Activated CD4-positive, alpha-beta memory T cell treated with anti-CD3 and anti-CD28 coated beads for 36 hours (primary cell): ENCODE measurements at places on chromosomes 16 and 17.
A peak's percentile ranks its signal among the peaks of the same experiment; 100 is the strongest.

- peaks cover 90% of the 10 kb centered on the region for H3K4me1 ChIP-seq
- H3K27me3 ChIP-seq: no peaks in the 10 kb centered on the region
- H3K36me3 ChIP-seq: peaks cover 21% of the 10 kb centered on the region
- peak overlapping the region; percentile 3 for H3K27ac ChIP-seq
- peak; percentile 2 for DNase-seq
- H3K4me3 ChIP-seq: no peak overlapping the region
These were observed 203.8 kb upstream of the CHMP6 start for GRCh38 chr17:80787881-80788280.

GRCh38 chr16:61074324-61074723 lies 961.9 kb downstream of the CDH8 start:
- H3K4me3 ChIP-seq: no peak overlapping the region
- no peak for DNase-seq
- H3K4me1 ChIP-seq: no peaks in the 10 kb centered on the region
- H3K27me3 ChIP-seq: no peaks in the 10 kb centered on the region
- no peaks in the 10 kb centered on the region for H3K36me3 ChIP-seq

GRCh38 chr16:86573646-86574508 lies 4.5 kb upstream of the FOXL1 start:
- H3K36me3 ChIP-seq: no peaks in the 10 kb centered on the region
- H3K27me3 ChIP-seq: peaks cover 70% of the 10 kb centered on the region
- peaks cover 11% of the 10 kb centered on the region for H3K4me1 ChIP-seq
- no peak overlapping the region for H3K27ac ChIP-seq

GRCh38 chr17:47742319-47743181 lies 9.5 kb downstream of the TBX21 start:
- H3K36me3 ChIP-seq: peaks cover 62% of the 10 kb centered on the region
- H3K27ac ChIP-seq: peak overlapping the region; percentile 75
- DNase-seq: peak; percentile 48

GRCh38 chr17:49881054-49881402 lies 33.2 kb upstream of the TAC4 start:
- peaks cover 31% of the 10 kb centered on the region for H3K27me3 ChIP-seq
- no peaks in the 10 kb centered on the region for H3K36me3 ChIP-seq
- H3K27ac ChIP-seq: no peak overlapping the region
- no peak for DNase-seq

DNA sequence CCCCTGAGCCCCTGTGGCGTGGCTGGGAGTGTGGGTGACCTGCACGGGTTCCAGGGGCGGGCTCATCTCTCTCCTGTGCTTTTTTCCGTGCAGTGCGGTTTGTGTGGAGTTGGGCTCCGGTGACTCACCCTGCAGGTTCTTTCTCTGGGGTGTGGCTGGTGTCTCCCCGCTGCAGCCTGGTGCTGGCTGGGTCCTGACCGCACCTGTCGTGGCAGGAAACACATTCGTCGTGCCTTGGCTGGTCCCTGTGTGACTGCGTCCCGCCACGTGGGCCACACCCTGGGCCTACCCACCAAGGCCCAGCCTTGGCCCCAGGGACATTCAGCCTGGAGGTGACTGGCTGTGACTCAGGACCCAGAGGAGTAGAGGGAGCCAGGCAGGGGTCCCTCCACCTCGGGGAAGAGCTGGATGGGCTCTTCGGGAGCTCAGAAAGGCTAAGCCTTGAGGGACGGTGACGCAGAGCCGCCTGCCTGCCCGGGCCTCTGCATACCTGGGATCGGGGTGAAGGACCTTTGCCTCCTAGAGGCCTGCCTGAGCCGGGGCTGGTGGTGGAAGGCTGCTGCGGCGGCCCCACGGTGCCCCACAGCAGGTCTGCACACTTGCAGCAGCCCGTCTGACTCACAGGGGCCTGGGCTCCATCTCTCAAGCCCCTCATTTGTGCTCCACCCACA lies 7.8 kb downstream of the TRAF7 start:
- peaks cover 6% of the 10 kb centered on the region for H3K4me1 ChIP-seq
- no peaks in the 10 kb centered on the region for H3K27me3 ChIP-seq
- H3K36me3 ChIP-seq: peaks cover 4% of the 10 kb centered on the region

GRCh38 chr17:5610956-5611355 lies 26.6 kb upstream of the NLRP1 start:
- no peak for DNase-seq
- no peak overlapping the region for H3K27ac ChIP-seq
- H3K27me3 ChIP-seq: peaks cover 12% of the 10 kb centered on the region
- H3K4me3 ChIP-seq: no peak overlapping the region

DNA sequence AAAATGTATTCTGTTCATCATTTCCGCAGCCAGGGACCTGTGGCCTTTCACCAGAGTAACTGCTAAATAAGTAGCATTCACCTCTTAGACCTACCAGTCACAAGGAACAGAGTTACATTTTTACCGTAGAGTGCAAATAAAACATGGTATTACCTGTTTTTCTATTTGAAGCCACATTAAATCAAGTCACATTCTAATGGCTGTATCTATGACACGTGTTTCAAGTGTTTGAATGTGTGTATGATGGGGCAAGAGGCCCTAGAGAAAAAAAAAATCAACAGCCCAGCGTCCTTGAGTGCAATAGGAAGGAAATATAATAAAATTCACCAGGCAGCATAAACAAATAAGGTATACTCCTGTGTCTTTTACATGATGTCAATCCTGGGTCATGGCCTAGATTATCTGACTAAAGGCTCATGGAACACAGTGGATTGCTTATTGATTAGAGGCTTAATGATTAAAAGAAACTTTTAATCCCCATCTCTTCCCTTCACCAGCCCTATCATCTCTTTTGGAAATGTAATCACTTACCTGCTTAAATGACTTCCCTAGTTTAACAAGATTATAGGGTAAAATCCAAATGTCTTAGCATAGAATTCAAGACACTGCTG lies 168.7 kb upstream of the CDH5 start:
- no peaks in the 10 kb centered on the region for H3K27me3 ChIP-seq
- no peak overlapping the region for H3K27ac ChIP-seq
- H3K4me1 ChIP-seq: no peaks in the 10 kb centered on the region
- H3K36me3 ChIP-seq: no peaks in the 10 kb centered on the region

GRCh38 chr17:15194859-15195277 lies 70.3 kb downstream of the PMP22 start:
- no peaks in the 10 kb centered on the region for H3K4me1 ChIP-seq
- peaks cover 25% of the 10 kb centered on the region for H3K27me3 ChIP-seq
- H3K36me3 ChIP-seq: peaks cover 2% of the 10 kb centered on the region
- DNase-seq: no peak
- no peak overlapping the region for H3K27ac ChIP-seq

GRCh38 chr17:63436523-63437110 lies 9.5 kb downstream of the CYB561 start:
- H3K4me3 ChIP-seq: no peak overlapping the region
- H3K27ac ChIP-seq: no peak overlapping the region
- peaks cover 52% of the 10 kb centered on the region for H3K4me1 ChIP-seq

GRCh38 chr16:30974348-30974747 lies 10.7 kb upstream of the HSD3B7 start:
- H3K36me3 ChIP-seq: peaks cover 54% of the 10 kb centered on the region
- no peaks in the 10 kb centered on the region for H3K4me1 ChIP-seq
- no peaks in the 10 kb centered on the region for H3K27me3 ChIP-seq
- DNase-seq: no peak

GRCh38 chr16:9695152-9695551 lies 487.1 kb downstream of the GRIN2A start:
- DNase-seq: no peak
- no peaks in the 10 kb centered on the region for H3K4me1 ChIP-seq
- H3K27ac ChIP-seq: no peak overlapping the region
- peaks cover 1% of the 10 kb centered on the region for H3K27me3 ChIP-seq
- H3K36me3 ChIP-seq: no peaks in the 10 kb centered on the region

- H3K27me3 ChIP-seq: no peaks in the 10 kb centered on the region
- H3K4me1 ChIP-seq: peaks cover 11% of the 10 kb centered on the region
- peak; percentile 8 for DNase-seq
- no peak overlapping the region for H3K4me3 ChIP-seq
- H3K36me3 ChIP-seq: no peaks in the 10 kb centered on the region
These were observed 14.4 kb upstream of the METRNL start for GRCh38 chr17:83064732-83065659.

DNA sequence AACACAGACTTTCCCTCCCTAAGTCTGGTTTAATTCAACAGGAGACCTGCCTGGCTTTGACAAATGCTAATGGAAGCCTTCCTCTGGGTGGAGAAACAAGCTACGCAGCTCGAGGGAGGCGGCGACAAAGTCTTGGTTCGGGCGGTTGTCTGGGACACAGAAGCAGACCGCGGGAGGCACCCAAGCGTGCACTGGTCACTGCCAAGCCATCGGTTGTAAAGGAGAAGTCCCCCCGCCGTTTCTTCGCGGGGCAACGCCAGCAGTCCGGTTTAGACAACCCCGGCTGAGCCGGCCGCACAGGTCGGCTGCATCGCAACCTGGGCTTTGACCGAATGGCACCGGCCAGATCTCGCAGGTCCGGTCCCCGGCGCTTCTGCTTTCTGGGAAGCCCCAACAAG lies 586 bp downstream of the GLYR1 start:
- DNase-seq: peak; percentile 36
- H3K27me3 ChIP-seq: no peaks in the 10 kb centered on the region
- H3K4me3 ChIP-seq: peak overlapping the region; percentile 86
- peaks cover 47% of the 10 kb centered on the region for H3K4me1 ChIP-seq

DNA sequence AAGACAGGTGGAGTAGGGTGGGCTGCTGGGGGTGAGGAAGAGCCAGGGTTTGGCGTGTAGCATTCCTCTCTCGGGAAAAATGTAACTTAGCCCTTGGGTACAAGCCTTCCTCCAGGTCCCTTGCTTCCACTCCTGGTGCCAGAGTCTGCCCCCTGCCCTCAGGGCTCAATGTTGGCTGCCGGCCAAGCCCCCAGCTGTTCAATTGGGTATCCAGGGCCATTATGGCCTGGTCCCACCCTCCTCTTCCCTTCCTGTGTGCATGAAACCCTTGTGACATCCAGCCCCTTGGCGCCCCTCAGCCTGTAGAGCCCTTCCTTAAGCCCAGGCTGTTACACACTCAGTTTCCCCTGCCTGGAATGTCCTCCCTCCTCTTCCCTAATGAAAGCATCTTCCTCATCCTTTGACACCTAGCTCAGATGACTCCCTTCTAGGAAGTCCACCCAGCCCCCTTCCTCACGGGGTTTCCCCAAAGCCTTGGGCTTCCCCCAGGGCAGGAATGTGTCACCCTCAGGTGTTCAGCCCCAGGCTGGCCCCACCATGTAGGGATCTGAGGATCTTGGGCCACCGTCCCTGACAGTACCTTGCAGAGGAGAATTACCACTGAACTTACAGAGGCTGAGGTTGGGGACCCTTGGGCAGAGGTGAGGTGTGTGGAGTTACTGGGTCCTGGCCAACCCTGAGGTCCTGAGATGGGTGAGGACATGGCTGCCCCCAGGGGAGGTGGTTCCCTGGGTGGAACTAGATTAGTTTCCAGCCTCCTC lies 30.0 kb downstream of the B9D1 start:
- peaks cover 4% of the 10 kb centered on the region for H3K4me1 ChIP-seq
- DNase-seq: peak; percentile 46
- H3K27me3 ChIP-seq: peaks cover 4% of the 10 kb centered on the region
- no peak overlapping the region for H3K27ac ChIP-seq
- no peak overlapping the region for H3K4me3 ChIP-seq

DNA sequence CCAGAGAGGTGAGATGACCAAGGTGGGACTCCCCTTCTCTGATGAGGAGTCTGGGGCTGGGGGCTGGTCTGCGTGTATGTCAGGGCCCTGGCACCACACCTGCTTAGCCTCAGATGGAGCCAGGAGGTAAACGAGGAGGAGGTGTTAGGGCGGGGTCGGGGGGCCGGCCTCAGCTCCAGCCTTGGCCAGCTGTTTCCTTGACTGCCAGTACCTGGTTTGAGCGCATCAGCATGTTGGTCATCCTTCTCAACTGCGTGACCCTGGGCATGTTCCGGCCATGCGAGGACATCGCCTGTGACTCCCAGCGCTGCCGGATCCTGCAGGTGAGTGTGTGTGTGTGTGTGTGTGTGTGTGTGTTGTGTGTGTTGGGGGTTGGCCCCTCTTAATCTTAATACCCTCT lies 8.1 kb downstream of the CACNA1G start:
- no peaks in the 10 kb centered on the region for H3K36me3 ChIP-seq
- H3K27ac ChIP-seq: no peak overlapping the region
- DNase-seq: no peak
- peaks cover 27% of the 10 kb centered on the region for H3K27me3 ChIP-seq
- no peak overlapping the region for H3K4me3 ChIP-seq

- H3K27ac ChIP-seq: no peak overlapping the region
- H3K36me3 ChIP-seq: no peaks in the 10 kb centered on the region
- H3K4me1 ChIP-seq: no peaks in the 10 kb centered on the region
- H3K4me3 ChIP-seq: no peak overlapping the region
These were observed 10.4 kb downstream of the SLC6A4 start for GRCh38 chr17:30225112-30225511.

DNA sequence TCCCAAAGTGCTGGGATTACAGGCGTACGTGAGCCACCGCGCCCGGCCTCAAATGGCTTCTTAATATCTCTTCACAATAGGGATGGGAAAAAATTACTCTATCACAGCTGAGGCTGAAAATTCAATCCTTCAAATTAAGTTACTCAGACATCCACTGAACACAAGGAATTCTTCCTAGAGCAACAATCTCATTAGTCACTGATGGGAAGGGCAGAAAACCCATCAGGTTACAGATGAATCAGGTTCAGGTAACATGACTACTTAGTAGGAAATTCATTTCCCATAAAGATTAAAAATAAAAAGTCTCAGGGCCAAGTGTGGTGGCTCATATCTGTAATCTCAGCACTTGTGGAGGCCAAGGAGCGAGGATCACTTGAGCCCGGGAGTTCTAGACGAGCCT lies 42.5 kb upstream of the ABR start:
- H3K36me3 ChIP-seq: no peaks in the 10 kb centered on the region
- no peak overlapping the region for H3K4me3 ChIP-seq
- DNase-seq: no peak

- no peak overlapping the region for H3K4me3 ChIP-seq
- no peaks in the 10 kb centered on the region for H3K36me3 ChIP-seq
- no peaks in the 10 kb centered on the region for H3K27me3 ChIP-seq
- H3K4me1 ChIP-seq: no peaks in the 10 kb centered on the region
These were observed 125.2 kb upstream of the SDK2 start for GRCh38 chr17:73769479-73769878.

GRCh38 chr16:60811657-60812056 lies 1224.6 kb downstream of the CDH8 start:
- no peak overlapping the region for H3K4me3 ChIP-seq
- H3K27me3 ChIP-seq: no peaks in the 10 kb centered on the region

GRCh38 chr16:818592-818991 lies 18.1 kb upstream of the GNG13 start:
- no peak overlapping the region for H3K27ac ChIP-seq
- peaks cover 17% of the 10 kb centered on the region for H3K27me3 ChIP-seq
- no peak for DNase-seq
- H3K4me1 ChIP-seq: peaks cover 10% of the 10 kb centered on the region
- no peak overlapping the region for H3K4me3 ChIP-seq
- no peaks in the 10 kb centered on the region for H3K36me3 ChIP-seq

GRCh38 chr17:7589891-7590691 lies at the start of gene SOX15:
SOX15 (minus strand) TSS chr17:7590094; CDS start chr17:7589676, 418 bp downstream.
- peak; percentile 11 for DNase-seq
- peaks cover 5% of the 10 kb centered on the region for H3K4me1 ChIP-seq
- H3K36me3 ChIP-seq: peaks cover 36% of the 10 kb centered on the region
- no peaks in the 10 kb centered on the region for H3K27me3 ChIP-seq
- no peak within 1 kb of the TSS for H3K27ac ChIP-seq
- no peak within 1 kb of the TSS for H3K4me3 ChIP-seq

- no peak overlapping the region for H3K4me3 ChIP-seq
- peaks cover 20% of the 10 kb centered on the region for H3K36me3 ChIP-seq
- no peak for DNase-seq
- no peak overlapping the region for H3K27ac ChIP-seq
- H3K27me3 ChIP-seq: no peaks in the 10 kb centered on the region
These were observed 4.7 kb upstream of the QRICH2 start for GRCh38 chr17:76312735-76313134.
